ENCODE measurements at places on chromosomes 3 and 15. TPM values are rescaled to one million over a fixed set of nuclear protein-coding genes. Genes with fewer than 3 reads are reported as not detected.

DNA sequence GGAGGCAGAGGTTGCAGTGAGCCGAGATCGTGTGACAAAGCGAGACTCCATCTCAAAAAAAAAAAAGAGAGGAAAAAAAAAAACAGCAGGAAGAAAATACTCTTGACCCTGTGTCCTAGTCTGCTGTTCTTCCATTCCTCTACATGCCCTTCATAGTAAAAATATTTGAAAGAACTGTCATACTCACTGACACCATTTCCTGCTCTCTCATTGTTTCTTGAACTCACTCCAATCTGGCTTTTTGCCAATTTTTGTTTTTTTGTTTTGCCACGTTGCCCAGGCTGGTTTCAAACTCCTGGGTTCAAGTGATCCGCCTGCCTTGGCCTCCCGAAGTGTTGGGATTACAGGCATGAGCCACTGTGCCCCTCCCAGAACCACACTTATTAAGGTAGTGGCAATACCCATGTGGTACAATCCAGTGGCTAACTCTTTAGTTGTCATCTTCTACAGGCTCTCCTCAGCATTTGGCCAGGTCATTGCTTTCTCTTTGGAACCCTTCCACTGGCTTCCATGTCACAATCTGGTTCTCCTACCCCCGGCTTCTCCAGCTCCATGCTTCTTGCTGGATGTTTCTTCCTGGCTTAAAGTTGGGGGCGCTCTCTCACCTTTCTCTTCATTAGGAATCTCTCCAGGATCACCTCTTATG is 238.2 kb upstream of the C2CD4B start:
- no peak for DNase-seq
- no peak overlapping the region for H3K27ac ChIP-seq
- no peaks in the 10 kb centered on the region for H3K4me1 ChIP-seq
- H3K36me3 ChIP-seq, result peaks cover 20% of the 10 kb centered on the region

- peak overlapping the region; percentile 13 for H3K4me3 ChIP-seq
- no peaks in the 10 kb centered on the region for H3K36me3 ChIP-seq
- peak overlapping the region; percentile 79 for H3K27ac ChIP-seq
- H3K4me1 ChIP-seq, result peaks cover 5% of the 10 kb centered on the region
- no peaks in the 10 kb centered on the region for H3K27me3 ChIP-seq
These were observed 230.3 kb upstream of the TBL1XR1 start for GRCh38 chr3:177427540-177427939.

- DNase-seq, result peak; percentile 24
- peak overlapping the region; percentile 79 for H3K27ac ChIP-seq
- peak overlapping the region; percentile 84 for H3K4me3 ChIP-seq
- H3K36me3 ChIP-seq, result no peaks in the 10 kb centered on the region
- H3K4me1 ChIP-seq, result peaks cover 40% of the 10 kb centered on the region
- H3K27me3 ChIP-seq, result peaks cover 4% of the 10 kb centered on the region
These were observed 51.6 kb upstream of the BLM start for GRCh38 chr15:90665288-90666134.

GRCh38 chr3:41267975-41268640 is 68.8 kb downstream of the CTNNB1 start:
- no peak for DNase-seq
- no peak overlapping the region for H3K27ac ChIP-seq
- H3K36me3 ChIP-seq, result peaks cover 10% of the 10 kb centered on the region
- H3K4me1 ChIP-seq, result no peaks in the 10 kb centered on the region
- no peak overlapping the region for H3K4me3 ChIP-seq
- no peaks in the 10 kb centered on the region for H3K27me3 ChIP-seq

Gene NOP10
- 61.7 TPM for total RNA-seq

DNA sequence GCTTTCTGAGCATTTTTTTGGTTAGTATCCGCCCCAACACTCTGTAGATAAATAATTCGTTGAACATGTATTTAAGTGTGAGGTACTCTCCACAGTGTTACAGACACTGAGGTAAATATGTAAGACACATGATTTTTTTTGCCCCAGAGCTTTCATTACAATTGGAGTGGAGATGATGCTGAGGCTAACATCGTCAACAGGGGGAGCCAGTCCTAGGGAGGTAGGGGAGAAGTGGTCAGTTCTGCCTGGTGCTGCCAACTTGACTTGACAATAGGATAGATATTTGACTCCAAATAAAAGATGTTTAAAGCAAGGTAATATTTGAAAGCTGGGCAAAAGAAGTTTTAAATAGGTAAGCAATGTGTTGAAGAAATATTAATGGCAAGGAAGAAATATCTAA is 295.7 kb downstream of the UNC13C start:
- no peak for DNase-seq
- no peak overlapping the region for H3K27ac ChIP-seq
- H3K4me3 ChIP-seq, result no peak overlapping the region
- H3K36me3 ChIP-seq, result no peaks in the 10 kb centered on the region
- H3K4me1 ChIP-seq, result no peaks in the 10 kb centered on the region

- H3K36me3 ChIP-seq, result peaks cover 8% of the 10 kb centered on the region
- no peaks in the 10 kb centered on the region for H3K27me3 ChIP-seq
- no peaks in the 10 kb centered on the region for H3K4me1 ChIP-seq
- H3K27ac ChIP-seq, result no peak overlapping the region
These were observed 172.7 kb upstream of the TP63 start for GRCh38 chr3:189458528-189458927.

Gene LRTM1
- not detected for total RNA-seq

Gene REC114
- total RNA-seq, result not detected

DNA sequence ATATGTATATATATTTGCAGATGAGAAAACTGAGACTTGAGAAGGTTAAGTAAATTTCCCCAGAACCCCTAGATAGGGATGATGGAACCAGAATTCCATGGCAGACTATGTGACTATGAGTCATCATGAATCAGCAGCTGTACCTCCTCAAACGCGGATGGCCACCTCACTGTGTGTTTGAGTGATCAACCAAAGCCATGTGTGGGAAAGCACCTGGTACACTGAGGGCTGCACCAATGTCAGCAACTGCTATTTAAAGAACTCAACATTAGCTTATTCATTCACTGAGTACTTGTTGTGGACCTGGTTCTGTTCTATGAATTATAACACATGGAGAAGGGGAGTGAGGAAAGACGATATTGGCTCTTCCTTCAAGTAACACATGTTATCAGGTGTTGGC is 377.0 kb downstream of the GAP43 start:
- H3K4me1 ChIP-seq, result no peaks in the 10 kb centered on the region
- no peak overlapping the region for H3K4me3 ChIP-seq
- no peak for DNase-seq
- H3K27ac ChIP-seq, result no peak overlapping the region
- H3K27me3 ChIP-seq, result no peaks in the 10 kb centered on the region

Gene ACKR4
- total RNA-seq, result not detected

DNA sequence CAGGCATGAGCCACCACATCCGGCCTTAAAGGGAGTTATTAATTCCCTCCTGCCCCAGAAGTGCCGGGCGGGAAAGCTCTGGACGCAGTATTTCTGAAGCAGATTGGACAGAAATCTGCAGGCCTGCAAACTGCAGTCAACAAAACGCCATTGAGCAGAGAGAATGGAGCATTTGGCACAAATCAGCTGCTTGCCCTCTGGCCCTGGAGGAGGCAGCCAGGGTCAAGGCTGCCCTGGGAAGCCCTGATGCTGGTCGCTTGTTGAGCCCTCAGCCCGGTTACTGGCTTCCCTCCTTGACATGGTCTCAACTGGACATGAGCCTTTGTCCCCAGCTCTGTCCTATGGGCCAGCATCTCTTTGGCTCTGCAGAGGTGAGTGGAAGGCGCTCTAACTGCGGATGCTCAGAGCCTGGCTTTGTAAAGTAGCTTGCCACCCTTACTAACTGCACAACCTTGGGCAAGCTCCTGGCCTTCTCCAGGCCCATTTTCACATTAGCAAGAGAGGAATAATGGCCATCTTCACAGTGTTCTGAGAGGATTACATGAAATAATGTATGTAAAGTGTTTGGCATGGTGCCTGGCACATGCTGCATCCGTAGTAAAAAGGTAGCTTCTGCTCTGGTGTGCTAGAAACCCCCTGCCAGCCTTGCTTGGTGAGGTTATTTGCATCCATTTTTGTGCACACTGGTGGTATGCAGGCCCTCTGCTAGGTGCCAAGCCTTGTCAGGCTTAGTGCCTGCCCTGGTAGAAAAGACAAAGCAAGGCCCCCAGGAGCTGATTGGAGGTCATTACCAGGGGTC is 4.1 kb downstream of the SEMA4B start:
- H3K4me3 ChIP-seq, result no peak overlapping the region
- H3K36me3 ChIP-seq, result no peaks in the 10 kb centered on the region
- no peak overlapping the region for H3K27ac ChIP-seq

DNA sequence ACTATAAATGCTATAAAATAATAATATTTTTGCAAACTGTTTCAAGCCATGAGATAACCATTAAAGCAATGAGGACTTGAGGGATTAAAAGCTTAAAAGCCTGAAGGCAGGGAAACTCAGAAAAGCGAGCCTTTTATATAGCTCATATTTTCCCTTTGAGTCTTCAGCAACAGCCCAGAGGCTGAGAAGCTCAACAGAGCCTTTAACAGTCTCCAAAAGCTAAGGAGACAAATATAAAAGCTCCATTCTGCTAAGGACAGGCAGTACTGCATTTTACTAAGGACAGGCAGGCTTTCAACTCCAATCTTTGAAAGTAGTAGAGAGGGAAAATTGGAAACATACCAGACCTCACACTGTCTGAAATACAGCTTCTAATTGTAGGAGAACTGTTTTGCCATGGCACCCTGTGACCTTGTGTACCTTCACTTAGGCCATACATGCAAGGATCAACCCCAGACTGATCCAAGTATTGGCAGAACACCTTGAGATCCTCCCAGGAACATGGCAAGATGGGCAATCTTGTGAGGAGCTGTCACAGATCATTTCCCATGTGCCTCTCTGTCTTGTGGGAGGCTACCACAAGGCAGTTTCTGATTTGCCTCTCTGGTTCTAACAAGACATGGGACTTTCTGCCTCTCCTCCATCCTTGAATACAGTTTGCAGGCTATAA is 53.1 kb upstream of the ARNT2 start:
- H3K27ac ChIP-seq, result no peak overlapping the region
- no peaks in the 10 kb centered on the region for H3K36me3 ChIP-seq
- no peak for DNase-seq

Gene TM6SF1
- 0.34 TPM for total RNA-seq

DNA sequence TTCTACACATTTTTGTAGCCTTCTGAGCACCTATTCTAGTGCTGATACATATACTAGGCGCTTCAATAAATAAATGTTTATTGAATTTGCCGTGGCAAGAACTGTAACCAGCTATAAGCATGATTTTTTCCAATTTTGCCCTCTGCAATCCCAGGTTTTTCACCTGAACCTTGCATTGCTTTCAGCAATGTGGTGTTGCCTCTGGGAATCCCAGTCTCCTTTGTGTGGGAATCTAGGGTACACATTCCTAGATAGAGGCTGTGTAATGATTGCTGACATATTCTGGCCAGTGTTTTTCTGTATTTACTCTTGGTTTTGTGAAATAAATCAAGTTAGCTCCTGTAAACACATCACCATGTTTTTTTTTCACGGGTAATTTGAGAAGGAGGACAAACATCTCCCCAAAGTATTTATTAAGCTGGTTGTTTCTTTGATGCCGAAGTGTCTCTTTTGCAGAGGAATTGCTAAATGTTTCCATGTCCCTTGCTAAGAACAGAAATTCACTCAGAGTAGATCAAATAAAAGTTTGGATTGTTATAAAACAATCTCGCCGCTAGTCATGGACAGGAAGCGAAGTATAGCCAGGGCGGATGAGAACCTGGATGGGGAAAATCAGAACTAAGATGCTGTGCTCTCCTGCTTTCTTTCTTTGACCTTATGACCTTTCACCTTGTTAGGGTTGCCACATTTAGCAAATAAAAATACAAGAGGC is 1.2 kb downstream of the CFAP91 start:
- H3K27ac ChIP-seq, result peak overlapping the region; percentile 49
- H3K36me3 ChIP-seq, result no peaks in the 10 kb centered on the region
- peaks cover 25% of the 10 kb centered on the region for H3K4me1 ChIP-seq
- no peaks in the 10 kb centered on the region for H3K27me3 ChIP-seq
- peak overlapping the region; percentile 80 for H3K4me3 ChIP-seq

DNA sequence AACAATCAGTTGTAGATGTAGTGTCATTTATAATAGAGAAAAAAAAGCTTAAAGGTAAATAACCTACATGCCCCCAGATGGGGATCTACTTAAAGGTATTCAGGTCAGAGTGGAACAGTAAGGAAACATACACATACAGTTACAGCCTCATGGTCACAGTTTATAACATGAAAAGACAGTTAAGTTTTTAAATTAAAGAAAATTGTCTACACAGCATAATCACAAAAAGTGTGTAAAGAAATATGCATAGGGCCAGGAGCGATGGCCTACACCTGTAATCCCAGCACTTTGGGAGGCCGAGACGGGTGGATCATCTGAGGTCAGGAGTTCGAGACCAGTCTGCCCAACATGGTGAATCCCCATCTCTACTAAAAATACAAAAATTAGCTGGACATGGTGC is 6.8 kb downstream of the RHOV start:
- no peak overlapping the region for H3K4me3 ChIP-seq
- no peaks in the 10 kb centered on the region for H3K36me3 ChIP-seq
- no peaks in the 10 kb centered on the region for H3K4me1 ChIP-seq
- H3K27me3 ChIP-seq, result peaks cover 1% of the 10 kb centered on the region
- no peak for DNase-seq

Gene DAPK2
- 1.3 TPM for total RNA-seq

- no peaks in the 10 kb centered on the region for H3K27me3 ChIP-seq
- H3K36me3 ChIP-seq, result no peaks in the 10 kb centered on the region
- H3K4me1 ChIP-seq, result peaks cover 4% of the 10 kb centered on the region
- DNase-seq, result no peak
- no peak overlapping the region for H3K4me3 ChIP-seq
These were observed 86.6 kb downstream of the LINGO1 start for GRCh38 chr15:77546050-77546501.

DNA sequence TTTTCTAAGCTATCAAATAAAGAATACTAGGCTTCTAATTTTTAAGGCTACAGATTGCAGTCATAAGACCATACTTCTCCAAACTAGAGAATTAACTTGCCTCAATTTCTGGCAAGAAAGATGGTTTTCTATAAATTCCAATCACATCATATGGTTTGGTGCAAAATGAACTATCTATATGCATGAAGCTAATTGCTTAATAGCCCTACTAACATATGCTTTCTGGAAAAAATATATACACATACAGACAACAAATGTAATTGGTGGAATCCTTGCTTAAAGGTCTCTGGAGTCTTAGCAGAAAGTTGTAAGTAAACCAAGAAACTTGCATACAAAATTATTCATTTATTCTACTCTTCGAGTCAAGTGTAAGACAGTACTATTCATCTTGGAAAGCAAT is 113.1 kb upstream of the NANOGP8 start:
- H3K36me3 ChIP-seq, result no peaks in the 10 kb centered on the region
- no peak overlapping the region for H3K27ac ChIP-seq
